ENCODE measurements at places on chromosomes 7 and 10.

GRCh38 chr7:32658034-32658433, 162.7 kb downstream of the AVL9 start:
- no peak for DNase-seq

- DNase-seq, result no peak
Measured at GRCh38 chr10:59465088-59465487, 102.7 kb upstream of the FAM13C start.

- no peak for DNase-seq
Measured at GRCh38 chr10:22379059-22379458, 33.8 kb downstream of the SPAG6 start.

DNA sequence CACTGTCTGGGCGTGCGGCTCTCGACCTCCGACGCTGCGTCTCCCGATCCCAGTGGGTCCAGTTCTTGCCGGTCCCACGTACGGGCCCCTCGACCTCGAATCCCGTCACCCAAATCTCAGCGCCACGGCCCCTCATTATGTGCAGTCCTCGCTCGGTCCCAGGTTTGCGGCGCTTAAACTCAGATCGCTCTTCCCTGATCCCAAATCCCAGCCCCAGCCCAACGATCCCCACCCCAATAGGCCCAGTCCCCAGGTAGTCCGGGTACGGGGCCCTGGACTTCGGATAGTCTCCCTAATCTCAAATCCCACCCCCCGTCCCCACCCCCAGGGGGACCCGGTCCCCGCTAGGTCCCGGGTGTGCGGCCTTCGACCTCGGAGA, 666 bp downstream of the HNRNPF start:
- no peak for DNase-seq

DNA sequence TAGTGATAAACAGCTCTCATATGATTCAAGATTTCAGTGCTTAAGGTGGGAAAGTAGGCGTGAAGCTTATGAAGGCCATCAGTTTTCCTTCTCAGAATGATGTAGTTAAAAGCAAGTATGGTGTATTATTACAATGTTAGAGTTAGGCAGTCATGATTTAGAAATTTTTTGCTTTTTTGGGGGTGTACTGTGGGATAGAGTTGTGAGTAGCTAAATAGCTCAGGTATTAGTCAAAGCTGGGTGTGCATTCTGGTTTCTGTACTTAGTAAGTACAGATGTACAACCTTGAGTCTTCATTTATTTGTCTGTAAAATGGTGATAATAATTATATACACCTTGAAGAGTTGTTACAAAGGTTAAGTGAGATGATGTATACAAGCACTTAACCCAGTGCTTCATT, 52.2 kb downstream of the R3HCC1L start:
- DNase-seq, result no peak

GRCh38 chr7:39892361-39892760, 57.7 kb upstream of the CDK13 start:
- no peak for DNase-seq

DNA sequence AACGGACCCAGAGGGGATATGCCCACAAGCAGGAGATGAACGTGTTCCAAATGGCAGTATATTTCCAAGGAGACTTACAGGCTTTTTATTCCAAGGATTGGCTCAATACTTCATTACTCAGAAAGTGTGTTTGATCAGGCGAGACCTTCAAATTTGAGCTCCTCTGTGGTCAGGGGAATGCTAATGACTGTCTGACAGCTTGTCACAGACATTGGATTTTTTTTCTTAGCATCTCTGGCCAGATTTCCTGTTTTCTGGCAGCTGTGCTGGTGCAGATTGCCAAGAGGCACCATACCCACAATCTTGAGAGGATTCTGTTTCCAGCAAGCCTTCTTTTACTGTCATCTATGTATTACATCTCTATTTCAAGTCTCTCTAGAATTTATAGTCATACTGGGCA, 93.8 kb downstream of the C1GALT1 start:
- peak; percentile 82 for DNase-seq

- no peak for DNase-seq
Measured at GRCh38 chr10:105398202-105398601, 757.1 kb downstream of the SORCS3 start.

GRCh38 chr7:28155964-28156363, 24.6 kb downstream of the JAZF1 start:
- no peak for DNase-seq

- no peak for DNase-seq
Measured at GRCh38 chr7:133948588-133948987, 178.6 kb upstream of the LRGUK start.

DNA sequence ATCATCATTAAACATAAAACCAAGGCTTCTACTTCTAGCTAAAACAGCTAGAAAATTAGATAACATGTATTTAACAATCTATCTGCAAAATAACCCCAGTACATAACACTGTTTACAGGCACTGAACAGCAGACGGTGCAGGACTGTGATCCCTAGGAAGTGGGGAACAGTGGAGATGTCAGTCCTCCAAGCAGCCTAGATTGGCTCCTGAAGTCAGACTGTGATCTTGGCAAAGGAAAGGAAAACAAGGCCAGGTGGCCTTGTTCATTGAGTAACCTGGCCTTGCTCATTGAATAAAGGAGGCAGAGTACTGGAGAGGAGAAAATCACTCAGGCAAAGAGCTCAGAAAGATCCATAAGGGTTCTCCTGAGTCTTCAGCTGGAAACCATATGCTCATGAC, 77.7 kb upstream of the DIP2C start:
- DNase-seq, result no peak

- DNase-seq, result no peak
Measured at GRCh38 chr10:77163670-77164348, 473.8 kb downstream of the KCNMA1 start.

- DNase-seq, result no peak
Measured at GRCh38 chr10:84095811-84096497, 43.4 kb upstream of the GHITM start.

DNA sequence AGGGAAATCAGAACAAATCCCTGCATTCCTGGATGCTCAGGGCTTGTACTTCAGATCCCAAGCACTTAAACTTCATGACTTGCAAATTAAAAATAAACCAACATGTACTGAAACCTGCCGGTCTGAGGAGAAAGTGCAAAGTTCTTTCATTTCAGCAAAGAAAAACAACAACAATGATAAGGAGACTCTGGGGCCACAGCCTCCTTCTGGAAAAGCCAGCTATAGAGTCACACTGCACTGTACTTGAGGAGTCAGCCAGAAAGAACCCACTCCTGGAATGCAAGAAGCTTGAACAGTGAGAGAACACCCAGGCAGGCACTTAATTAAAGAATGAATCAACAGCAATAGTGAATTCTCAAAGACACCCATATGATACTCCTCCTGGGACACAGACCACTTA, 49.7 kb upstream of the TM9SF3 start:
- DNase-seq, result no peak

- no peak for DNase-seq
Measured at GRCh38 chr10:28125701-28126100, 126.8 kb upstream of the ODAD2 start.
